ENCODE measurements at places on chromosomes 6 and 20.

DNA sequence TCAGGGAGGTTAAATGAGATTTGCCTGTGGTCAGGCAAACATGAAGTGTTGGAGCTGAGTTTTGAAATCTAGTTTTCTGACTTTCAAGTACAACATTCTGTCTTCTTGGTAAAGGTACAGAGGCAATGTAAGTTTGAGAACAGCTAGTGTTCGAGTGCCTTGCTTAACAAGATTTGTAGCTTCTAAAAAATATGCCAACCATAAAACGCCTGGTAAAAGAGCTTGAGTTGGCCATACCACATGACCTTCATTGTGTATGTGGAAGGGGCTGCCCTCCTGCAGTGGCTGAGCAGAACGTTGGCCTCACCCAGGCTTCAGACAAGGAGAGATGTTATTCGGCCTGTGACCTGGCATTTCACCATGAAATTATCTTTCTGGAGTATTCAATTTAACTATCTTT is 86.5 kb downstream of the MAP7 start:
- DNase-seq: no peak

DNA sequence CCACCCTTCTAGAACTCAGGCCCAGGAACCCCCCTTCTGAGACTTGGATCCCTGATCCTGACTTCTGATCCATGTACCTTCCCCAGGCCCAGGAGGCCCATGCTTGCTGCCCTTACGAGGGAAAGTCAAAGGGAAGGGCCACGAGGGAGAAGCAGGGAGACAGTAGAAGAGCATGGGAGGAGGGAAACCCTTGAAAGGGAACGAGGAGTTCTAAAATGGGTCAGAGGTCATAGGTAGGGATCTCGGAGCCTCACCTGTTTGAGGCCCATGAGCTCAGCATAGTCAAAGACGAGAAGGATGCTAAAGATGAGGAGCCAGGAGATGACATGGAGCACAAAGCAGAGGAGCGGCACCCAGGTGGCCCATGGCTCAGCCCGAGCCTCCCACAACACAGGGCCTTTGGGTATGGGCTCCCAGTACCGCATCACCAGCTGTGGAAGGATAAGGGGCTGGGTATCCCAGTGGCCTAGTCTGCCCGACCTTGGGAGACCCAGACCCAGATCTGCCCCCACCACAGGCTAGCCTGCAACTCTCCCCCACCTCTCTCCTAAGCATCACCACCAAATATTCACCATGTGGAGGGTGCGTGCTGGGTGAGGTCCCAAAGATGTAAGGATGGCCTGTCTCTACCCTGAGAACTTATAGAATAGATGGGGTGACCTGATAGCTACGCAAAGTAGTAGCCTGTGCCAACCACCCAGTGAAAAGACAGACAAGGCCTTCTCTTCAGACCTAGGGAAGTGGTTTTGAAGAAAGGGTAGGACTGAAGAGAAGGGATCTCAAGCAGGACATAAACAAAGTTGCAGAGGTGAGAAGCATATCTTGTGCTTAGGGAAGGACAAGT is 1.5 kb downstream of the NRM start:
- DNase-seq: no peak

DNA sequence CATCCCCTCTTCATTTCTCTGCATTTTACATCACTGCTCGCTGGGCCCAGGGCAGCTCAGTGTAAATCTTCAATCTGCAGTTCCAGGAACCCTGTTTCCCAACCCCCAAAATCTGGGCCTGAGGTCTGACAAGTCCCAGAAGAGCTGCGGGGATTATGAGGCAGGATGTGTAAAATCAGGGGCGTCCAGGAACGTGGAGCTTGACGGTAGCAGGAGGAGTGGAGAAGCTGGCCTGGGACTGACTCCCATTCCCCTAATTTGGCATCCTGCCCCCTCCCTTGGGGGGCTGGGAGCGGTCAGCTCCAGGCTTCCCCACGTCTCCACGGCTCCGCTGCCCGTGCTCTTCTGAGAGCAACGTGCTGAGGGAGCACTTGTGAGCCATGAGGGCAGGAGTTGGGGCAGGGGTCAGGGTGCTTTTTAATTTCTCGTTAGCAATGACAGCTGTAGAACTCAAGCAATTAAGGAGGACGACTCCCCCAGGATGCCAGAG is 23.4 kb upstream of the VEGFA start:
- no peak for DNase-seq

DNA sequence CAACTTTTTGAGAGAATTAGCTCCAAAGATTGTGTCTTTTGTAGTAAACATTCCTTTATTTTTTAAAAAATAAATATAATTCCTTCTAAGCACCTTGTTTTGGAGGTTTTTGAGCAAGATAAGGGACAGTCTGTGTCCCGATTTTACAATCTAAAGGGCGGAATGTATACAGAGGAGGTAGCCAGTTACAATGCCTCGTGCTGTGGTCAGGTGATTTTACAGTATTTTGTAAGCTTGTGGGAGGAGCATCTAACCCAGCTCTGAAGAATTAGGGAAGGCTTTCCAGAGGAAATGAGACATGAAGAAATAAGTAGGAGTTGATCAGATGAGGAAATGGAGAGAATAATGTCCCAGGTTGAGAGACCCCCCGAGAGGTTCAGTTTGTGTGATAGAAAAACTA is 1.3 kb downstream of the HINT3 start:
- peak; percentile 35 for DNase-seq

DNA sequence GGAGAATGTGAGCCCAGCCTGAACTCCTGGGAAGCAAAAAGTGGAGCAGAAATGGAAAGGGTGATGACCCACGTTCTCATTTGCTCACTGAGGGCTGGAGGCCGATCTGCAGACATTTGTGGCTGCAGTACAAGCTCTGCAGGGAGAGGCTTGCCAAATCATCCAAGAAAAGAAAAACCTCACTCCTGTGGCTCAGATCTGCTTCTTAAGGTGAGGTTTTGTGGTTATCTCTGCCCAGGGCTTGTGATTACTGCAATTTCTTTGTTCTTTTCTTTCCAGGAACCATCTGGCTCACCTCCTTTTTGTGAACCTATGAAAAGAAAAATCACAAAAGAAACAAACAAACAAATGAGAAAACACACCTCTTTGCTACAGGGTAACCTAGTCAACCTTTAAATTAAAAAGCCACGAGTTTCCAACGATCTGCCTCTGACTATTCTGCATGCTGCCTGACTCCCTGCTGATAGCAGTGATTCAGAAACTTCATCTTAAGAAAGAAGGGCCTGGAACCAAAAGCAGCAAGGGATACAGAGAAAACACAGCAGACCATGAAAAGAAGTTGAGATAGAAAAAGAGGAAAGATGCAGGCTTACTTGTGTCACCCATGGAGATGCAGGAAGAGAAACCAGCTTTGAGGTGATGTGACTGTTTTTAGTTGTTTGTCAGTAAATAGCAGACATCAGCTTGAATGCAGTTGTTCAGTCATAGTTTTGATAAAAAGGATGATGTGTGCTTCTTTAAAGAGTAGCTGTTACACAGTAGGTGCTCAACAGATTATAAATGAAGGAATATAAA is 165.1 kb downstream of the LMBRD1 start:
- DNase-seq: no peak
